ENCODE measurements at places on chromosomes 7 and 10. TPM values are rescaled to one million over a fixed set of nuclear protein-coding genes. Genes with fewer than 3 reads are reported as not detected.

The POLR2J2 gene
- total RNA-seq = 8.6 TPM

The USP54 gene
- 79.0 TPM for total RNA-seq

The TMEM72 gene
- total RNA-seq = 1.5 TPM

The FEZF1 gene
- total RNA-seq = not detected

The ERVW-1 gene
- total RNA-seq = not detected

- DNase-seq = no peak
Measured at GRCh38 chr7:50446542-50446960, 3.6 kb downstream of the FIGNL1 start.

DNA sequence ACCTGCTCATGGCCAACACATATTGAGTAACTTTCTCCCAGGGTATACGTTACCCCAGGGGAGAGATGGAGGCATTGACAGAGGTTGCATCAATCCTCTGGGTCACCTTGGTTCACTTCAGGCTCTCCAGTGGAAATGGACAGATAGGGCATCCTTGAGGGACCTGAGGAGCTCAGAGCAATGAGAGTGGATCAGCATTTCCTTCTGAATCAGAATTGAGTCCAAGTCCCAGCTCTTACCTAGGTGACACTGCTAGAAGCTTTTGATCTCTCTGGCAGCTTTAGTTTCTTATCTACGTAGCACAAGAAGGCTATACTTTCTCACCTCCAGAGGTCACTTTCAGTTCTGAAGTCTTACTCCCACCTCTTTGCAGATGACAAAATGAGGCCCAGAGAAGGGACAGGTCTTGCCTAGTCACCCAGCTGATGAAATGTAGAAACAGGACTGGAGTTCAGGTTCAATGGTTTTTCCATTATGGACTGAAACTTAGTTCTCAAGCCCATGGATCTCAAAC lies 35.2 kb downstream of the PANK1 start:
- no peak for DNase-seq

- DNase-seq = no peak
Measured at GRCh38 chr10:19987931-19988330, 171.7 kb downstream of the PLXDC2 start.

GRCh38 chr10:47451273-47451997 lies 32.5 kb downstream of the ANXA8 start:
- no peak for DNase-seq

- no peak for DNase-seq
Measured at GRCh38 chr7:130290745-130291144, 2.2 kb upstream of the CPA4 start.

- DNase-seq = no peak
Measured at GRCh38 chr10:16341637-16342036, 95.2 kb upstream of the PTER start.

DNA sequence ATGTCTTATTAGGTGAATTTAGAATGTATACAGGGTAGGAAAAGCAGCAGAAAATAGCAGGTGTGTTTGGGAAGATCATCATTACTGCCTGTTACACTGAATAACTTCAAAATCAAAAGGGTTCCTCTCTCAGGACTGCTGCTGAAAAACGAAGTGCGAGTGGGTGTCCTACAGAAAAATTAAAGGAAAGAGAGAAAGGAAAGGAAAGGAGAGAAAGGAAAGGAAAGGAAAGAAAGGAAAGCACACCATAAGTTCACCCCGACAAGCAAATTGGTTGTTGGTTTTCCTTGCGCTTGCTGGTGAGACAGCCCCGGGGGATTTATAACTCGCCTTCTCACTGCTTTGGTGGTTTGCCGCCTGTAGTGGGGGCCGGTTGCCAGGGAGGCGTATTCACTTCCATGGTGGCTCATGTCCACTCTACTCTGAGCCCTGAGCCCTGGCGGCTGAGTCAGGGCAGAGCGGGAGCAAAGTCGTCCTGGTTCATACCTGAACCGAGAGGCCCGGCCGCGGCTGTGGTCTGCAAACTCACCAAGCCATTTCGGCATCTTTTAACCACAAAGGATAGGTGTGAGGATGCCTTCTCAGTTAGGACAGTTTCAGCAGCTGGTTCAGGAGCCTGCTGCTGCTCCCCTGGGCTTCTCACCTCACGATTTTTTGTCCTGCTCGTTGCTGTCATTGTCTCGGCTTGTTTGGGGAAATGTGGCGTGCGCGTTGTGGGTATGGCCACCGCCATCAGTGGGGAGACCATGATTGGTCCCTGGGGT lies 26.1 kb downstream of the INPP5A start:
- no peak for DNase-seq

DNA sequence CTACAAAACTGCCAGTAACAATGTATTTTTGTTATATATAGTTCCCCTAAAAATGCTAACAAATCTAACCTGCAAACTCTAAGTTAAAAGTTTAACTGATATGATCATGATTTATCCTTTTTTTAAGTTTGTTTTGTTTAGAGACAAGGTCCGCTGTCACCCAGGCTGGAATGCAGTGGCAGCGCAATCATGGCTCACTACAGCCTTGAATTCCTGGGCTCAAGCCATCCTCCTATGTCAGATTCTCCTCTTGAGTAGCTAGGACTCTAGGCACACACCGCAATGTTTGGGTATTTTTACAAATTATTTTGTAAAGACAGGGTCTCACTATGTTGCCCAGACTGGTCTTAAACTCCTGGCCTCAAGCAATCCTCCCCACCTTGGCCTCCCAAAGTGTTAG lies 46.6 kb downstream of the ORC5 start:
- no peak for DNase-seq

DNA sequence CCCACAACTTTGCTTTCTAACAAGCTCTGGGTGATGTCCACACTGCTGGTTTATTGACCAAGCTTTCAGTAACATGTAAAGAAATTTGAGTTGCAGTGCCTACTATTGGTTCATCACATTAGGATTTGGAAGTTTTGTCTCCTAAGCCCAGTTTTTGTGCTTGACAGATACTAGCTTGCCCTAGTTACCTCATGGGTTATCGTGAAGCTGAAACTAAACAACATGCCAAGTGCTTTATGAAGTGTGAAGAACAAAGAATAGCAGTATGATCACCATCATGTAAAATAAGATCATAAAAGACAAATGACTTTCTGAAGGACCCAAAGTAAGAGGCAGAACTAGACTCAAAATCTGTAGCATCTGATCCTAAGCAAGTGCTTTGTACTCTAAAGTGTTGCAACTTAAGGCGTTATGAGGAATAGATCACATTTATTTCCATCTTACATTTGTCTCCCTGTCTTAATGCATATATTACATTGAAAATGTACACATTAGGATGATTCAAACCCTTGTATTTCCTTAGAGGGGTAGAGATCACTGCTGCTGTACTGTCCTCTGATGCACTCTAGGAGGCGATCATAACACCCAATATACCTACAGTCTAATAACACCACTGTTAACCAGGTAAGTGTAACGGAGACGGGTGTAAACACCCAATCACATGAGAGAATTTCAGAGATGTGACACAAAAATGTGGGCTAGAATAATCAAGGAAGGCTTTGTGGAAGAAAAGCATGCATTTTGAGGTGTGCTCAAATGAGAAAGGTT lies 71.3 kb downstream of the NRCAM start:
- DNase-seq = no peak

GRCh38 chr10:71525721-71526120 lies 129.0 kb downstream of the CDH23 start:
- DNase-seq = no peak

Data from progenitor cell of endocrine pancreas (in vitro differentiated cells).